ENCODE measurements at places on chromosomes 7 and 10. TPM values are rescaled to one million over a fixed set of nuclear protein-coding genes. Genes with fewer than 3 reads are reported as not detected.

GRCh38 chr10:24468281-24468751, 255.4 kb downstream of the ARHGAP21 start:
- peak; percentile 68 for DNase-seq

HOXA9 gene
- total RNA-seq: not detected

CHAT gene
- total RNA-seq: not detected

FOXI2 gene
- not detected for total RNA-seq

DNA sequence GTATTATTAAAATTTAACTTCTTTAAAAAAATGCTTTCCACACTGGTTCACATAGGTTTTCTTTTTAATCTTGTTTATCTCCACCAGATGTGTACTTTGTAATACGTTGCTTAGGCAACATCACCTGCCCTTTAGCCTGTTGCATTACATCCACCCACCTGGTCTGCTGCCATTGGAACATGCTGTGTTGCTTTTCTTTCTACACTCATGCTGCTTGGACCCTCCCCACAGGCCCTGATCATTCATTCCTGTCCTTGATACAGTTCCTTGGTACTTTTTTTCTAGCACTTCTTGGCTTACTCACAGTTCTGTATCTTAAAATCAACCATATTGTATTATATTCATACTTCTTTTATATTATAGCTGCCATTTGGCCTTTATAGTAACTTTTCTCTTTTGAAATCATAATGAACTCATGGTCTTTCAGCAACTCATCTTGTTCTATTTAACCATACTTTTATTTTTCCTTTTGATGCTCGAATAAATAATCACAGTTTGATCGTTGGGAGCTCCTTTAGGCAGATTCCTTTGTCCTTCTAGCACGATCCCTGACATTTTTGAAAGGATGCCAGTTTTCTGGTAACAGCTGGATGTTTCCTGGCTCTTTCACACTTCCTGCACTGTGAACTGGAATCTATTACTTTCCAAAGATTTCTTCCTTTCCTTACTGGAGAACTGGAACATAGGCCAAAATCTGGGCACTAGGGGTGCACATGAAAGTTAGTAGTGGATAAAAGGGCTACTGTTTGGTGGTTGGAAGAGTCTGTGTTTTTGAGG, 125.1 kb downstream of the CDK14 start:
- DNase-seq: peak; percentile 74

DNA sequence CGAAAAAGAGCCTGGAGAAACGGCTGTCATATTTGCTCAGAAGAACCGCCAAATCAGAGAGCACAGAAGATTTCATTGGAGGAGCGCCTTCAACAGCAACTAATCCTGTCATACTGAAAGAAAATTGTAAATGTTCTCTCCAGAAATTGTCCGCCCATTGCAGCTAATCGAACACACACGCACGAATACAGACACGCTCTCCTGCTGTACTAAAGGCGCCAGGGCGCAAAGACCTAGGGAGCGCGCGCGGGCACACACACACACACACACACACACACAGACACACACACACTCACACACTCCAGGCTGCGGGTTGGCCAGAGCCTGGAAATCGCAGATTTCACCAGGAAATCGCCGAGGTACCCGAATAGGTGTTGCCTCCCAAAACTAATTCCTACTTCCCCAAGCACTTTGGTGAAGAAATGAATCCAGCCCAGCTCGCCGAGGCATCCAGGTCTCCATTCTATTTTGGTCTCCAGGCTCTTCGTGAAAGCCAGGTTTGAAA, at the start of gene CHRM2:
CHRM2 (plus strand) TSS at position 157 of the 505 bp plus-strand sequence. CDS start 146,214 bp downstream, outside the sequence.
- peak; percentile 11 for DNase-seq

DNA sequence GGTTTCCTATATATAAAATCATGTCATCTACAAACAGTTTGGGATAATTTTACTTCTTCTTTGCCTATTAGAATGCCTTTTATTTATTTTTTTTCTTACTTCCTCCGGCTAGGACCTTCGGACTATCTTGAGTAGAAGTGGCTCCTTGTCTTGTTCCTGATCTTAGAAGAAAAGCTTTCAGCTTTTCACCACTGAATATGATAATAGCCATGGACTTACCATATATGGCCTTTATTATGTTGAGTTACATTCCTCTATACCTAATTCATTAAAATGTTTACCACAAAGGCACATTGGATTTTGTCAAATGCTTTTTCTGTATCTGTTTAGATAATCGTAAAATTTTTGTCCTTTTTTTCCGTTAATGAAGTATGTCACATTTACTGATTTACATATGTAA, 395.7 kb downstream of the NXPH1 start:
- DNase-seq: no peak

- peak; percentile 45 for DNase-seq
Observed at GRCh38 chr7:151104411-151105235, 18.3 kb downstream of the AGAP3 start.

GRCh38 chr7:95539426-95539825, 53.7 kb downstream of the ASB4 start:
- no peak for DNase-seq

DNA sequence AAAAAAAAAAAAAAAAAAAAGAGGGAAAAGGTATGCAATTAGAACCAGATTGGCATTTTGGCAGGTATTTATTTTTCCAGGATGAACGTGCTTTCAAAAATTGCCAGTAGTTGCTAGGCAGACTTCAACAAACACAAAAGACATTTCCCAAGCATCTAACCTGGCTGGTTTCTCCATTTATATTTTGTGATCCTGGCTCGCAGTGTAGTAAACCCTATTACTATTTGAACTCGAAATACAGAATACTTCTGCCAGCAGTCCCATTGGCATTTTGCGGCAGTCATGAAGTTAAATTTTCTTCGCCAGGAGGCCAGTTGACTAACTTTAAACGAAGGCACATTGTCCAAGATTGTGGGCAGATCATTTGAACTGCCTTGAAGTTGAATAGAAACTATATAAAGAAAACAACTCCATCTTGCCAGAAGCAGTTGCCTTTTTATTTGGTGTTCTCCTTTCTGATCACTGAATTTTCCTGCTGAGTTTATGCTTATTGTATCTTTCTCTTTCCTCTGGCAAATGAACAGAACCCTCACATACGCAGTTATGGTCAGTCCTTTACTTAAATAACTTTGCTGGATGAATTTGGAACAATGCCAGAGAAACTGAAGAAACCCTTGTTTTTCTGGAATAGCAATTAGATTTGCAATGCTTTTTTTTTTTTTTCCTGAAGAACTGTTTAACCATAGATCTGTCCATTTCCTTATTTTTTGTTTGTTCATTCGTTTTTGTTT, 132.9 kb downstream of the BICC1 start:
- peak; percentile 34 for DNase-seq

SFRP4 gene
- 0.10 TPM for total RNA-seq

DNA sequence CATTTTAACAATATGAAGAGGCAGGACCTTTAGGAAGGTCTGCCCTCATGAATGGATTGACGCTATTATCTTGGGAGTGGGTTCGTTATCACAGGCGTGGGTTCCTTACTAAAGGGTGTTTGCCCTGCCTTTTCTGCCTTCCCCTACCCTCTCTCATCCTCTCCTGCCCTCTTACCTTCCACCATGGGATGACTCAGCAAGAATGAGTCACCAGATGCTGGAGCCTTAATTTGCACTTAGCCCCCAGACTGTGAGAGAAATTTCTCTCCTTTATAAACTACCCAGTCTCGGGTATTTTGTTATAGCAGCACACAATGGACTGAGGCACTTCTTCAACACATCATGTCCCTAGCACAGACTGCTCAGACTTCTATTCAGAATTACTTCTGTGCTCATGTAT, 31.4 kb upstream of the ZNF32 start:
- DNase-seq: peak; percentile 69

- no peak for DNase-seq
Observed at GRCh38 chr10:129877773-129878371, 86.2 kb downstream of the EBF3 start.

DNA sequence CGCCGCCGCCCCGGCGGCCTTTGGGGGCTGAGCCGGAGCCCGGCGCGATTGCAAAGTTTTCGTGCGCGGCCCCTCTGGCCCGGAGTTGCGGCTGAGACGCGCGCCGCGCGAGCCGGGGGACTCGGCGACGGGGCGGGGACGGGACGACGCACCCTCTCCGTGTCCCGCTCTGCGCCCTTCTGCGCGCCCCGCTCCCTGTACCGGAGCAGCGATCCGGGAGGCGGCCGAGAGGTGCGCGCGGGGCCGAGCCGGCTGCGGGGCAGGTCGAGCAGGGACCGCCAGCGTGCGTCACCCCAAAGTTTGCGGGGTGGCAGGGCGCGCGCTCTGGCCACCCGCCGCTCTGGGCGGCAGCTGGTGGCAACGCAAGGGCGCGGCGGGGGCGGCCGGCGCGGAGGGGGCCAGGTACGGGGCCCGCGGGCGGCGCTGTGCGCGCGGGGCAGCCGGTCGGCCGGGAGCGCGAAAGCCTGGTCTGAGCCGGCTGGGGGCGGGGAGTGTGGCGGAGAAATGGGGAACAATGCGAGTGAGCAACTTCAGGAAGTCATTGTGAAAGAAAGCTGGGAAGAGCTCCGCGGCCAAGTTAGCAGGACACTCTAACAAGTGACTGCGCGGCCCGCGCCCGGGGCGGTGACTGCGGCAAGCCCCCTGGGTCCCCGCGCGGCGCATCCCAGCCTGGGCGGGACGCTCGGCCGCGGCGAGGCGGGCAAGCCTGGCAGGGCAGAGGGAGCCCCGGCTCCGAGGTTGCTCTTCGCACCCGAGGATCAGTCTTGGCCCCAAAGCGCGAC, at the start of gene IKZF1:
IKZF1 (plus strand) TSS at position 588 of the 782 bp plus-strand sequence. CDS start 14,346 bp downstream, outside the sequence.
- no peak for DNase-seq

- DNase-seq: no peak
Observed at GRCh38 chr10:847868-848267, 83.6 kb downstream of the LARP4B start.

GRCh38 chr10:1942478-1942877, 205.2 kb upstream of the ADARB2 start:
- no peak for DNase-seq
